Effector CD4-positive, alpha-beta T cell (primary cell): ENCODE measurements at places on chromosomes 16 and 17.

GRCh38 chr16:13421726-13422125, 498.2 kb upstream of the ERCC4 start:
- no peak for DNase-seq

DNA sequence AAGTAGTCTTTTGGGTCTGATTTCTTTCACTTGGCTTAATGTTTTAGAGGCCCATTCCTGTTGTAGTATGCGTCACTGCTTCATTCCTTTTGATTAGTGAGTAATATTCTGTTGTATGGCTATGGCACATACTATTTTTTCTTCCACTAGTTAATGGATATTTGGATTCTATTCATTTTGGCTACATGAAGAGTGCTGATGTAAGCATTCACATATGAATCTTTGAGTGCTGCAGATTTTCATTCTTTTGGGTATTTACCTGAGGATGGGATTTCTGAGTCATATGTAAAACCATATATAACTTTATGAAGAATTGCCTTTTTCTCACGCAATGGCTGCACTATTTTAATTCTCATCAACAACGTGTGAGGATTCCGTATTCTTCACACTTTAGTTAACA, 113.6 kb downstream of the AHSP start:
- no peak for DNase-seq

- no peak for DNase-seq
Measured at GRCh38 chr16:83603723-83604570, 203.8 kb upstream of the HSBP1 start.

GRCh38 chr16:77172951-77173350, 18.0 kb upstream of the MON1B start:
- DNase-seq, result no peak

GRCh38 chr16:85413691-85414663, 199.1 kb upstream of the GSE1 start:
- no peak for DNase-seq

DNA sequence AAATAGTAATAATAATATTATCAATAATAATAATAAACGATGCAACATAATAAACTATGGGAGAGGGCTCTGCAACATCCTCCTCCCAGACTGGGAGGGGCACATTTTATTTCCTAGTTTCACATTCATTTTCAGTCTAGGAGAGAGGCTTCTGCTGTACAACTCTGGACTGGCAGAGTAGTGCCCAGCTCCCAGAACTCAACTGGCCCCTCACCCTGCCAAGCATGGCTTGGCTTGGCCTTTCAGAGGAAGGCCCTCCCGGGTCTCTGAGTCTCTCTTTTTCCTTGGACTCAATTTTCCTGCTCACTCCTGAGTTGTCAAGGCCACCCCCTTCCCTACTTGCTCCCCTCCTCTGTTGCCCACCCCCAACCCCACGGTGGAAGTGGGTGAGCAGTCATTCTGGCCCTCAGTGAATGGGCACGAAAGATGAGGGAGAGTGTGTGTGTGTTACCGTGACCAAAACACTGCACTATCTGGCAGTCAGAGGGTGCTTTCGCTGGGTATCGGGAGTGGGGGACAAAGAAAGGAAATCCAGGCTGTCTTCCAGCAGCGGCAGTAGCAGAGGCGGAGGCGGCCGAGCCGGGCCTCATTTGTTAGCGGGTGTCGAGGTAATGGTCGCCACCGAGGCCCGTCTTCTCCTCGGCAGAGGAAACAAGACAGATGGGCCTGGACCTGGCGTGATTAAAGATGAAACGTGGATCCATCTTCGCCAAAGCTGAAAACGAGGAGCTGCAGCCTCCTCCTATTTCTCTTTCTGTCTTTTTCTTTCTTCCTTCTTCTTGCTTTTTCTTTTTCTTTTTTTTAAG, 2.3 kb downstream of the HOXB4 start:
- DNase-seq, result no peak

- no peak for DNase-seq
Measured at GRCh38 chr17:38673707-38674013, 1.1 kb downstream of the EPOP start.

- DNase-seq, result no peak
Measured at GRCh38 chr17:4648741-4649140, 7.3 kb upstream of the ALOX15 start.

DNA sequence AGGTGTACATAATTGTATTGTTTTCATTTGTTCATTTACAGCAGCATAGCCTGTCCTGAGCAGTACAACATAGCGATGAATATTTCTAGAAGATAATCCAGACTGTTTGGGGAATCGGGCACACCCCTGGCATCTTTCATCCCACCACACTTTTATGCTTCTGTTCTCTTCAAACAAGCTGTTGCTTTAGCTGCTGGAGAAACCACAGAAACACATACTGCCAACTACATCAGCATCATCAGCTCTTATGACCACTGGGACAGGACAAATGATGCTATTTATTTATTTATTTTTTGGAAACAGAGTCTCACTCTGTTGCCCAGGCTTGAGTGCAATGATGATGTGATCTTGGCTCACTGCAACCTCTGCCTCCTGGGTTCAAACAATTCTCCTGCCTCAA, 22.6 kb upstream of the HAPSTR1 start:
- no peak for DNase-seq

DNA sequence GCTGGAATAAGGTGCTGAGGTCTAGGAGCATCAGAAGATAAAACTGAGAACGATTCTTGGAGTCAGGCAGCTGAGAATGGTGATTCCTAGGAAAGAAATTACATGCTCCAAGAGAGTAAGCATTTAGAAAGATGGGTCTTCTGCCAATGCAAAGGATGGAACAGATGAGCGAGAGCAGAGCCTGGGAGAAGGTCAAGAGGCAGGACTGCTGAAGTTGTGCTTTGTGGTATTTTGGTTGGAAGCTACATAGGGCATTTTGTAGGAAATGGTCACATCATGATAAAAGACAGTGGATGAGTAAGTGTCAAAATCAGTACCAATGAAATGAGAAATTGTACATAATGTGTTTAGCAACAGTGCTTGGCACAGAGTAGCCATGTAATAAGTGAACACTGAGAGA, 1.4 kb upstream of the CRYM start:
- no peak for DNase-seq

GRCh38 chr16:48546774-48547173, 63.2 kb downstream of the N4BP1 start:
- DNase-seq, result no peak

DNA sequence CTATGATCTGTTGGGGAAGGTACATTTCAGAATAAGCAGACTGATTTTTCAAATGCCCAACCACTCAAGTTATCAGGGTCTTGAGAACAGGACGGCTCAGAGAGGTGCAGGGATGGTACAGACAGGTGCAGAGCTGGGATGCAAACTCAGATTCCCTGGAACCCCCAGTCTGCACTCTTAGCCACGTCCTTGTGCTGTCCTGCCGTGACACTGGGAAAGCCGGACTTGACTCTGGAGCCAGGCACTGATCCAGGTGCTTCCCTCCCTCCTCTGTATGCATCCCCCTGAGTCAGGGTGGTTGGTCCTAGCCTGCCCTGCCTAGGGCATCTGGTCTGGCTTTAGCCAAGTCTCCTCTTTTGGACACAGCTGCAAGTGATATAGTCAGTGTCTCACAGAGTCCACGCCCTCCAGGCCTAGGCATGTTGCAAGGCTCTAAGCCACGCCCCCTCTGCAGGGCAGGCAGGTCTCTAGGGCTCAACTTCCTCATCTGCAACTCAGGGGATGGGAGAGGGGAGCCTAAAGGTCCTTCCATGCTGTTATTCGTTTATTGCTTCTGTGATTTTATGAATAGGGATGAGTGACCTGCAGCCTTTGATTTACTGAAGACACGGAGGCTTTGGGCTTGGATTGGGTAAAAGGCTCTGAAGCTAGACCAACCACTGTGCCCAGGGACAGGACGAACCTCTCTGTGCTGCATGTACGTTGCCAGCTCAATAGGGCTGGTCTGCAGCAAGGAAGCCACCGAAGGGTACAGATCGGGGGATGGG, 97.3 kb downstream of the SDK2 start:
- no peak for DNase-seq

DNA sequence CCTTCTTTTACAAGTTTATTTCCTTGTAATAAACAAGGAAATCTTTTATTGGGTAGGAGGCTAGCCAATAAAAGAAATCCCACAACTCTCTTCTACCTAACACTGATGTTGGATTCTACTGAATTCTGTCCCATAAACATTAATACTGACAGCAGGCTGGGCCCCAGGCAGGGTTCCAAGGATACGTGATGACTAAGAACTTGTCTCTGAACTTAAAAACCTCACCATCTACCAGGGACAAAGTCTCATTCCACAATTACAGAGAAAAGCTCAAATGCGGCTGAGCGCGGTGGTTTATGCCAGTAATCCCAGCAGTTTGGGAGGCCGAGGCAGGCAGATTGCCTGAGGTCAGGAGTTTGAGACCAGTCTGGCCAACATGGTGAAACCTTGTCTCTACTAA, 64.9 kb downstream of the ARHGAP17 start:
- DNase-seq, result no peak

DNA sequence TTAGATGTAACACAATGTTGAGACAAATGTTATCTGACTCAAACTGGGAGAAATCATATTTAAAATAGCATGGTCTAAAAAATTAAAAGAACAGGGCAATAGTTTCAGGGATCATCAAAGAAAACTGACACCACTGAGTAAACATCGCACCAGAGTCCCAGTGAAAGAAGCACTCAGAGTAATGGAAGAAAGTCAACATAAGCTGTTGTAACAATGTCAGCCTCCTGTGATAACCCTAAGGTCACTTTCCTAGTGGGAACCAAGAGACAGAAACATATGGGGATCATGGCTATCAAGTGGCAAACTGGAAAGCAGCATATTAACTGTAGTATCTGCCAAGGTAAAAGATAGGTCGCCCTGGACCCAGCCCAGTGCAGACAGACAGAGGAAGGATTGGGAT, 160.8 kb downstream of the CA10 start:
- no peak for DNase-seq

DNA sequence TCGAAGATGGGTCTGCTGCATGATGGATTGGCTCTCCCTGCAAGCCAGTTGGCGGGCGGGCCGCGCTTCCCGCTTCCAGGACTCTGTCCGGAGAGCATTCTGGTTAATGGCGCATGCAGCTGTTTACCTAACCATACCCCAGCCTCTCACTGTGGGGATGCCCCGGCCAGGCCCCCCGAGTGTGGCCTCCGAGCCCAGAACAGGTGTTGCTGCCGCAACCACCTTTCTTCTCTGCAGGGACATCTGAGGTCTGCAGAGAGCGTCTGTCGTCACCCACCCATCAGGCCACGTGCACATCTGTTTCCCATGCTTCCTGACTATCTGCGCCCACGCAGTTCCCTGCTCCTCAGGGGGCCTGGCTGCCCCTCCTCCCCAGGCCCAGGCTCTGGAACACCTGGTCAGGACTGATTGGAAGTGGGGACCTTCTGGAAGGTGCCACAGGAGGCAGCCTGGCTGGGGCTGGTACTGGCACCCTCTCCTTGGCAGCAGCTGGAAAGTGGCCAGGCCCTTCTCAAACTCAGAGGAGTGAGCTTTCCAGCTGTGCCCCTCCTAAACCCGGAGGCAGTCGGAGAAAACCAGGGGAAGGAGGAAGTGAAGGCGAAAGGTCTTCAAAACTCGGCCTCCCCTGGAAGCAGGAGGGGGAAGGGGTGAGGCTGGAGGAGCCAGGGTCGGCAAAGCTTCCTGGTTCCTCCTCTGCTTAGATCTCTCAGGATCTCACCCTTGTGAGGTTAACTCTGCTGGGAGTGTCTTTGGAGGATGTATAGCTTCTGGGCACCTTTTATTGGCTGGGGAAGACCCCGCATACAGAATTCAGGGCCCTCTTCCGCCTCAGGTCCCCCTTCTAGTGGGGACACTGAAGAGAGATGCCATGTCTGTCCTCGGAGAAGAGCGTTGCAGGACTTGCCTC, 64.5 kb upstream of the CIBAR2 start:
- no peak for DNase-seq

- DNase-seq, result no peak
Measured at GRCh38 chr16:35352431-35352830, 1893.0 kb downstream of the TP53TG3F start.

DNA sequence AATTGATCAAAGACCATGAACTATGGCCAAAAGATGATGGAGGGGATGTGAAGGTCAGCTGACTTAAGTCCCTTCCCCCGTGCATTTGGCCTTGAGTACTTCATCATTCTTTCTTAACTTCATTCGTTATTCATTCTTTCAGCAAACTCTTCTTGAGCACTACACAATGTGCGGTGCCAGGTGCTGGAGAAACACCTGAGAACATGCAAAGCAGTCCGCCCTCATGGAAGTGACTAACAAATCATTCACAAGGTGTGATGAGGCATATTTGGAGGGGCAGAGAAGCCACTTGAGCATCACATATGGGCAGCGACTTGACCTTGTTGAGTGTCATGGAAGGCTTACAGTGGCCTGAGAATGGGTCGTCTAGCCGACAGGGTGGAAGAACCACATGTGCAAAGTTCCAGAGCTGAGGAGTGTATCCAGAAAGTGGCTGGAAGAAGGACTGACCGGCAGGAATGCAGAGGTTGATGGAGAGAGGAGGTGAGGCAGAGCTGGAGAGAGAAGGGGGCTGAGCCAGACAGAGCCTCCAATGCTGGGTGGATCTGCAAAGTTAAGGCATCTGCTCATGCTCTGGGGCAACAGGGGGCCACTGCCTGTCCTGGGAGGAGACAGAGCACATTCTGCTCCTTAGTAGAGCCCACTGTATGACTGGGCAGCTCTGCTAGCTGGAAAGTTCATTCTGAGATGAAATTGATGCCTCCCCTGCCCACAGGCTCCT, 25.1 kb upstream of the EIF1 start:
- DNase-seq, result no peak

DNA sequence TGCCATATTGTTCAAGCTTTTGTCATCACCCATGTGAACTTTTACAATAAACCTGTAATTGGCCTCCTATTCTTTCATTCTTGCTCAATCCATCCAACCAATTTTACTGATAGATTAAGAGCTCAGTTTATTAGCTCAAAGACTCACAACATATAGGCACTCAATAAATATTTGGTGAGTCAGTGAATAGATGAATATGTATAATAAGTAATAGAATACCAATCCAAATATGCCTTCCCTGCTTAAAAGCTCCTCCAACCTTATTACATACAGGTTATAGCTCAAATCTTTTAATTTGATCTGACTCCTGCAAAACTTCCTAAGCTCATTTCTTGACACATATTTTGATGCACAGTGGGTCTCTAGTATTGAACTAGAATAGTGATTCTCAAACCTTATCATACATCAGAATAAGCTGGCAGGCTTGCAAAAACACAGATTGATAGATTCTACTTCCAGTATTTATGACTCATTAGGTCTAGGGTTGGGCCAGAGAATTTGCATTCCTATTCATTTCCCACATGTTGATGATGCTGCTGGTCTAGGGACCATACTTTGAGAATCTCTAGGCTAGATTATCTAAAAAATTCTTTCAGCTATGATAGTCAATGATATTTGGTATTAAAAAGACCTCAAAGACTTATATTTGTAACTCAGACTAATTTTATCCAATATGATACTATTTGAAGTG, 114.4 kb downstream of the PCTP start:
- DNase-seq, result no peak

- DNase-seq, result no peak
Measured at GRCh38 chr17:4573115-4573514, 11.2 kb upstream of the SMTNL2 start.

DNA sequence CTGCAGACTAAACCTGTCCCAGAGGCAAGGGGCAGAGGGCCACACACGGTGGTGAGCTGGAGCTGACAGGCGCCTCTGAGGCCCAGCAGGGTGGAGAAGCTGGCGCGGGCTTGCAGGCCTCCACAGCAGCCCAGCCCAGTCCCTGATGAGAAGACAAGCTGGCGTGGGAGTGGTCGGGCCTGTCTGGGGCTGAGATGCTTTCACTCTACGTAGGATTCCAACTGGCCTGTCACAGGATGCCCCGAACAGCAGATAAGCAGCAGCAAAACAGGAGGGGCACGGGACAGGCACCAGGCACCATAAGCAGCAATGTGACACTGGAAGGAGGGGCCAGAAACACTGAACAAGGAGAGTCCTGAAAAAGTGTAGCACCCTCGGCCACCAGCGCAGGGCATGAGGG, 40.1 kb downstream of the PEMT start:
- DNase-seq, result no peak
